ENCODE measurements at places on chromosomes 4 and X. TPM values are rescaled to one million over a fixed set of nuclear protein-coding genes. Genes with fewer than 3 reads are reported as not detected.

DNA sequence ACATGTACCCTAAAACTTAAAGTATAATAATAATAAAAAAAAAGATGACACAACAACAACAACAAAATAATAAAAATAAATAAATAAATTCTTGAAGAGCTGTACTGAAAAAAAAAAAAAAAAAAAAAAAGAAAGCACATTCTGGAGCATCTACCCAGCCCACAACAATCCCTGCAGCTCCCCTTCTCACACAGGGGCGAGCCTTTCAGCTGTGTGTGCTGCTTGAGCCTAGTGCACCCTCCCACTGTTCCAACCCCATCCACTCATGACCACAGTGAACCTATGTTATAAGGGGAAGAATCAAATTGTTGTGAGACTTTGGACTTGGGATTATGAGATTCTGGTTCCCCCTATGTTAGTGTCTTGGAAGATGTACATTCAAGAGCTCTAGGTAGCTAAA lies 161.5 kb upstream of the JADE1 start:
- no peaks in the 10 kb centered on the region for H3K36me3 ChIP-seq
- no peak overlapping the region for H3K4me3 ChIP-seq
- no peak for DNase-seq
- no peaks in the 10 kb centered on the region for H3K4me1 ChIP-seq

- H3K4me3 ChIP-seq, result no peak overlapping the region
- H3K27ac ChIP-seq, result no peak overlapping the region
- no peaks in the 10 kb centered on the region for H3K36me3 ChIP-seq
Measured at GRCh38 chr4:97910005-97910404, 233.3 kb downstream of the STPG2 start.

DNA sequence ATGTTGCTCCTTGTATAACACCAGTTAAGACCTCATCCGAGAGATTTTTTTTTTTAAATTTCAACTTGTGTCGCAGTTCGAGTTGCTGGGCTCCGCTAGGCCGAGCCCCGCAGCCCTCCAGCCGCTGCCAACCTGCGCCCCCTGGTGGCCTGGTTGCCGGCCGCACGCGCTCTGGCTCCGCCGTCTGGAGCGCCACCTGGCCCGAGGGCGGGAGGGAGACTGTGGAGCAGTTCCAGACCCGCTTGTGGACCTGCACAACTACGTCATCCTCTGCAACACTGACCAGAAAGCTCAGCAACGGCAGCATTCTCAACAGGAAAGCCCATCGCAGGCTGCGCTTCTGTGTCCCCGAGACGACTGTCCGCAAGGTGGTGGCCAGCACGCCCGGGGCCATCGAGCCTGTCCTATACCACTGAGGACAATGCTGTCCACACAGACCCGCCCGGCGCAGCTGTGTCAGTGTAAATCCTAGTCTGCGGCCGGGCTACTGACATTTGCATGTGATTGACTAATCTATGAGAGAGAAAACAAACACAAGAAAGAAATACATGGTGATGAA lies 39.1 kb downstream of the ARL9 start:
- DNase-seq, result peak; percentile 87
- peaks cover 17% of the 10 kb centered on the region for H3K27me3 ChIP-seq
- H3K36me3 ChIP-seq, result peaks cover 5% of the 10 kb centered on the region
- peak overlapping the region; percentile 67 for H3K4me3 ChIP-seq

DNA sequence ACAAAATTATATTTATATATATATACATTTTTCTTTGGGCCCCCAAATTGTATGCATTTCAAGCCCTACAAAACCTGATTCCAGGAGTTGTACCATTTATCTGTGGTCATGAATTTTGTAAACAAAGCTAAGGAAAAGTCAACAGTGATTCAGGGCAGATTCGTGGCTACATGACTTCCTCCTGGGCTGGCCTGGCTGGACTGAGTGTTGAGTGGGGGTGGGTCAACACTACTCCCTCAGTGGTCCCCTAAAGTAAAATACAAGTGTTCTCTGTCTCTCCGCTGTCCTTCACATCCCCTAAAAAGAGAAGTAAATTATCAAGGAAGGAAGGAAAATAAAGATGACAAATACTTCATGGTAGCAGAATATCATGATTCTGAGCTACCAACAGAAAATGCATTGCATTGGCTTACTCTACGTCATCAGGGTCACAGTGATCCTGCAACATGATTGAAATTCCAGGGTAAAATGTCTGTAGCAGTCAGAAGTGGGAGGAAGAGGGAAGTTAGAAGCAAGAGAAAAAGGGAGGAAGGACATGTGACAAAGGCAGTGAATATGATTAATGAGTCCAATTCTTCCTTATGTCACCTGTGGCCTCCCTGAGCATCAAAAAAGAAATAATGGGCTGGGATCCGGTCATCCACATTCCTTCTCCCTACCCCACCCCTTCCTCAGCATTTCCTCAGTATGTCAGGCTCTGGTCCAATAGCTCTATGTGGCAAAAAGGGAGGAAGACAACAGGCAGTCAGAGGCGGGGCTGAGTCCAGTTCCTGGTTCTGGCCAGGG lies 42.4 kb upstream of the MYOZ2 start:
- DNase-seq, result no peak
- H3K4me3 ChIP-seq, result no peak overlapping the region
- peaks cover 17% of the 10 kb centered on the region for H3K4me1 ChIP-seq
- no peak overlapping the region for H3K27ac ChIP-seq

GRCh38 chr4:144646523-144647094 lies 653 bp downstream of the HHIP start:
- peak overlapping the region; percentile 64 for H3K4me3 ChIP-seq
- peaks cover 2% of the 10 kb centered on the region for H3K36me3 ChIP-seq
- DNase-seq, result no peak
- H3K27me3 ChIP-seq, result peaks cover 56% of the 10 kb centered on the region
- peaks cover 20% of the 10 kb centered on the region for H3K4me1 ChIP-seq
- no peak overlapping the region for H3K27ac ChIP-seq

GRCh38 chr4:100079264-100079663 lies 111.0 kb downstream of the DDIT4L start:
- peaks cover 12% of the 10 kb centered on the region for H3K4me1 ChIP-seq
- H3K27ac ChIP-seq, result no peak overlapping the region
- no peaks in the 10 kb centered on the region for H3K36me3 ChIP-seq
- H3K27me3 ChIP-seq, result no peaks in the 10 kb centered on the region
- no peak for DNase-seq

DNA sequence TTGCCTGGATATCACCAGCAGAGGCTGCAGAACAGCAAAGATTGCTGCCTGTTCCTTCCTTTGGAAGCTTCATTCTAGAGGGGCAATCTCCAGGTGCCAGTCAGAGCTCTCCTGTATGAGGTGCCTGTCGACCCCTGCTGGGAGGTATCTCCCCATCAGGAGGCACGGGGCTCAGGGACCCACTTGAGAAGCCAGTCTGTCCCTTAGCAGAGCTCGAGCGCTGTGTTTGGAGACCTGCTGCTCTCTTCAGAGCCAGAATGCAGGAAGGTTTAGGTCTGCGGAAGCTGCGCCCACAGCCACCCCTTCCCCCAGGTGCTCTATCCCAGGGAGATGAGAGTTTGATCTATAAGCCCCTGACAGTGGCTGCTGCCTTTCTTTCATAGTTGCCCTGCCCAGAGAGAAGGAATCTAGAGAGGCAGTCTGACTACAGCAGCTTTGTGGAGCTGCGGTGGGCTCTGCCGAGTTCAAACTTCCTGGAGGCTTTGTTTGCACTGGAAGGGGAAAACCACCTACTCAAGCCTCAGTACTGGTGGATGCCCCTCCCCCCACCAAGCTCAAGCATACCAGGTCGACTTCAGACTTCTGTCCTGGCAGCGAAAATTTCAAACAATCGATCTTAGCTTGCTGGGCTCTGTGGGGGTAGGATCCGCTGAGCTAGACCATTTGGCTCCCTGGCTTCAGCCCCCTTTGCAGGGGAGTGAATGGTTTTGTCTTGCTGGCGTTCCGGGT lies 57.9 kb downstream of the DKK2 start:
- H3K27me3 ChIP-seq, result no peaks in the 10 kb centered on the region
- no peaks in the 10 kb centered on the region for H3K36me3 ChIP-seq
- no peak for DNase-seq
- H3K4me3 ChIP-seq, result no peak overlapping the region
- H3K27ac ChIP-seq, result no peak overlapping the region

Gene ZNF595
- total RNA-seq, result 8.5 TPM

All from activated CD8-positive, alpha-beta memory T cell treated with anti-CD3 and anti-CD28 coated beads, Interleukin-2, amount 10 ng/mL, durations not matched to agents 7 days and 5 days (primary cell).